ENCODE measurements at places on chromosomes 7 and 10.
A peak's percentile ranks its signal among the peaks of the same experiment; 100 is the strongest.

- DNase-seq: peak; percentile 50
Observed at GRCh38 chr7:95199779-95200558, 124.4 kb downstream of the PON1 start.

DNA sequence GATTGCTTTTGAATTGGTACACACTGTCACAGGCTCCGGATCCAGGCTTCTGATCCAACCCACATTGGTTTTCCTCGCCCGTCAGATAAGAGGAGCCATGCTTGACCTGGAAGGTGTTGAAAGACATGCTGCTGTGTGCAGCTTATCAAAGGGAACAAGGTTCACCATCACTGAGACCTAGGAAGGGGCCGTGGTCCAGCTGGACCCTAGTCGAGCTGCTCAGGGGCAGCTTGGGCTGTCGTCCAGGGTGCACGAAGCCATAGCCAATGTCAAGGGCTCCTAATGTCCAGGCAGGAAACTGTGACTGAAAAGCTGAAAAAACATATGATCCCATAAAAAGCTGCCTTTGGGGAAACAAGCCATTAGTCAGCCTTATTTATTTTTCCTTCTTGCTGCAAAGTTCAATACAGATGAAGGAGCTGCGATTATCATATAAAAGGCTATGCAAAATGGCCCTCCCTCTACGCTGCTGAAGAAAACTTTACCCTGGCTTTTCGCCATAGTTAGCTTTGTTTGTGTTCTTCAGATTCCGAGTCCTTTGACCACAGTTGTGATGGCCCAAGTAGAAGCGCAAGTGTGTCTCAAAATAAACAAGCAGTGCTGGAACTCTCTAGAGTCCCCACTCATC is 118.0 kb downstream of the CREB5 start:
- DNase-seq: no peak

- DNase-seq: no peak
Observed at GRCh38 chr7:31478721-31479120, 35.2 kb upstream of the ITPRID1 start.

DNA sequence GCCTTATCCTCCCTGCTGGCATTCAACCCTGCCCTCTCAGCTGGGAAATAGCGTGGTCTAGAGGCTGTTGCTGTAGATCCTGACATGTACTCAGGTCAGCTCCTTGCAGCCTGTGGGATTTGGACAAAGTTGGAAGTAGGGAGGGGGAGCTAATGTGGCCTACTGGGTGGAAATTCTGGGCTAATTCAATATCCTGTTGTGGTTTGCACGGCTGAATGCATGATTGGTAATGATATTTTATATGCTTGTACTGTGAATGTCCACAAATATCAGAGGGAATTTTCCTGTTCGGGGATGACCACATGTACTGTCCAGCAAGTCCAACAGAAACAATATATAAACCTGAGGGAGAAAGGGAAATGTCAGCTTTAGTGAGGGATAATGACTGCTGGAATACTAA is 22.1 kb upstream of the NPVF start:
- no peak for DNase-seq

GRCh38 chr10:106816318-106817085 is 348.0 kb downstream of the SORCS1 start:
- DNase-seq: no peak

- no peak for DNase-seq
Observed at GRCh38 chr10:101580486-101581399, 7.3 kb downstream of the POLL start.

- DNase-seq: no peak
Observed at GRCh38 chr10:35959252-35959651, 317.2 kb upstream of the FZD8 start.

GRCh38 chr7:87445897-87446296 is 29.6 kb downstream of the ABCB4 start:
- DNase-seq: no peak

DNA sequence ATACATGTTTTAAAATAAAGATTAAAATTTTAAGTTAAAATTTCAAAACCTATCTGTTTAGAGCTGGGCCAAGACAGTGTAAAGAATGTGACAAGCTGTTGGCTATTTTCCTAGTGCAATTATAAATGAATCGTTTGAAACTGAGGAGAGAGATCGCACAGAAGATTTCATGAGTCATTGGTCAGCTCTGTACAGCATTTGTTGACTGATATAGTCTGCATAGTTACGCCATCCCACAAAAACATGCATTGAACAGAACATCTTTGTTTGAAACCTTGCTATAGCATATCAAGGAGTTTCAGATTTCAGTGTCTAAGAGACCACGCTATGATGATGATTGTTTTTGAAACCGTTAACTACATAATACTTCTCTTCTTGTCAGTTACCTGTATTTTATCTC is 1.3 kb upstream of the C10orf67 start:
- DNase-seq: no peak

DNA sequence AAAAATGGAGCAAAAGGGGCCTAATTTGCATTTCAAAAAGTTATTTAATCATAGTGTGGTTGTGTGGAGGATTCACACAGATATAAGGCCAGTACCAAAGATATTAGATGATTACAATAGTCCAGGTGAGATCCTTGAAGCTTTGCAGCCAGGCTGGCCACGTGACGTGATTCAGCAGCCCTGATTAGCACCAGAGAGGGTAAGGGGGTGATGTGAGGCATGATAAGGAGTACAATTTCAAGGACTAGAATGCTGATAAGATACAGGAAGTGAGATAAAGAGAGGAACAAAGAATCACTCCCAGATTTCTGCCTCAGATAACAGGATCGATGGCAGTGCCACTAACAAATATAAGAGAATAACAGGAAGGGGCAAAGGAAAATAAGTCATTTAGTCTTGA is 108.4 kb upstream of the PALS2 start:
- DNase-seq: no peak

GRCh38 chr10:71735709-71736569 is 16.4 kb upstream of the C10orf105 start:
- DNase-seq: no peak

- no peak for DNase-seq
Observed at GRCh38 chr7:4856336-4857057, 5.3 kb downstream of the PAPOLB start.

GRCh38 chr7:126398285-126398684 is 854.5 kb downstream of the GRM8 start:
- no peak for DNase-seq

- DNase-seq: no peak
Observed at GRCh38 chr10:98383869-98384268, 31.1 kb downstream of the PYROXD2 start.

- no peak for DNase-seq
Observed at GRCh38 chr7:141317033-141317585, 234.1 kb upstream of the AGK start.

DNA sequence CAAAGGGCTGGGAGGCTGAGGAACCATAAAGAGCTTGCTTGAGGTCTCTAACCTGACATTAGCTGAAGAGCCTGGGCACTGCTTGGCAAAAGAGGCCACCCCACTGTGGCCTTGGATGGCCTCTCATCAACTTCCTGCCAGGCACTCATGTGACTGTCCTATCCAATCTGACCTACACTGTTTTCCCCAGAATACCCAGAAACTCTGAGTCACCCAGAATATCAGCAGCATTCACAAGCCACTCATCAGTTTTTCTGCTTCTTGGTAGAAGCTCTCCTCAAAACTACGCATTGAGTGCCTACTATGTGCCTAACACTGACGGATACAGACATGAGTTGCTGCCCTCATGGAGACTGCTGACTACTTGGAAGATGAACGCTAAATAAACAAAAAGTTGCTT is 4.1 kb upstream of the NT5C2 start:
- peak; percentile 53 for DNase-seq

- DNase-seq: peak; percentile 67
Observed at GRCh38 chr7:28921822-28922221, 36.3 kb downstream of the TRIL start.

GRCh38 chr7:128767475-128768110 is 8.0 kb downstream of the OPN1SW start:
- DNase-seq: no peak

GRCh38 chr7:38409531-38409930 is 136.1 kb upstream of the TARP start:
- DNase-seq: no peak

DNA sequence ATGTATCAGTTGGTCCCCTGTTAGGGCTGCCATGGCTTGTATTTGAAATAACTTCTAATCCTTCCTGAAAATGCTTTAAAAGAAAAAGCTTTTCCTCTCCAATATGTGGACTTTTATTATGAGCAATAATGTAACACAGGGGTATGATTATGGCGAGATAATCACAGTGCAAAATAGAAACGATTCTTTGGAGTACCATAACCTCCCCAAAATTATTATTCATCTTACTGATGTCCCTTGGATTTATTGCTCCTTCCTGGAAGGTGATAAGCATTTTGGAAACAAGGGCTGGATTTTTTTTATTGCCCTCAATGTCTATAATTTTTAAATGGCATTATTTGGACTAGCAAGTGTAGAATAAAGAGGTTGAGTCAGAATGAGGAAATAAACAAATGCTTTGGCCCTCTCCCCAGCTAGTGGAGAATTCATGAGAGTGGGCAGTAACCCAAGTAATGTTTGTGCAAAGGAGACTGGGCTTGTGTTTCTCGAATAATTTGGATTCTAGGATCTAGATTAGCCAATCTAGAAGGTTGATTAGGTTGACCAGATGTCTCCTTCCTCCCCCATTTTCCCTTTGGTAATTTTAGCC is 403.9 kb upstream of the CELF2 start:
- DNase-seq: no peak

DNA sequence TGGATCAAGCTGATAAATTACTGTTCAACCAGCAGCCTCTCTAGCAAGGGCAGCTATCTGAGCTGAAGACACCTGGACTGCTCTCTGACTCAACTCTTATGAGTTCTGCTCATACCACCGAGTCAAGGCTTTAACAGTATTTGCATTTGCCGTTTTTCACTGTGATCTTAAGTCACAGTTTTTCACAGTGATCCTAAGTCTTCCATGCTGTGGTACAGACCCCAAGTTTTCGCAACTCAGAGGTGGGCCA is 31.3 kb downstream of the PIP4K2A start:
- DNase-seq: no peak

DNA sequence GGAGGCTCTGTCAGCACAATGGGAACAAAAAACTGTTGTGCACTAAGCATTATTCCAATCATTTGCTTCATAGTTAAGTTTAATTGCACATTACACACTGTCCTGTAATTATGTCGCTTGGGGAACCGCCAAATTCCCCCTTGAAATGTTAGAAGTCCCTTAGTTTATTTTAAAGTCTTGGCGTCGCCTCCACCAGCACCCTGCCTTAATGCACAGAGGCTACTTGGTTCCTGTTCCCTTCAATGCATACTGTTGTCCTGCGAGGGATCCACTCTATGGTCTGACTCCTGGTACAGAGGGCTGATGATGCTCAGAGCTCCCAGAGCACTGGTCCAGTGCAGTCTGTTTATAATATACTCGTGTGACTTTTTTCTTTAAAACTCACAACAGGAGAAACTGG is 330.7 kb downstream of the ELMO1 start:
- no peak for DNase-seq

- no peak for DNase-seq
Observed at GRCh38 chr10:109379186-109379585, 544.1 kb downstream of the XPNPEP1 start.

DNA sequence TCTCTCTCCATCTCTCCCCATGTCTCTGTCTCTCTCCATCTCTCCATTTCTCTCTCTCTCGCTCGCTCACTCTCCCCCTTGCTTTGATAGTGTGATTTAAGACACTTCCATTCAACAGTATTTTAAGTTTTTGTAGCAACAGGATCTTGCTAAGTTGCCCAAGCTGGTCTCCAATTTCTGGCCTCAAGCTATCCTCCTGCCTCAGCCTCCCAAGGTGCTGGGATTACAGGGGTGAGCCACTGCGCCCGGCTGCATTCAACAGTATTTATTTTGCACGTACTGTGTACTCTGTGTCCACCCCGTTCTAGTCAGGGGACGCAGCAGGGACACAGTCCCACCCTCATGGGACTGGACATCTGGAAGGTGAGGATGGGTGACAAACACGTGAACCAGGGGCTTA is 14.4 kb upstream of the PDGFA start:
- DNase-seq: no peak
